Activated CD8-positive, alpha-beta memory T cell treated with anti-CD3 and anti-CD28 coated beads for 4 hours (primary cell): ENCODE measurements at places on chromosomes 3 and 15.

GRCh38 chr15:45785897-45786296 lies 151.1 kb downstream of the SQOR start:
- no peak for DNase-seq

DNA sequence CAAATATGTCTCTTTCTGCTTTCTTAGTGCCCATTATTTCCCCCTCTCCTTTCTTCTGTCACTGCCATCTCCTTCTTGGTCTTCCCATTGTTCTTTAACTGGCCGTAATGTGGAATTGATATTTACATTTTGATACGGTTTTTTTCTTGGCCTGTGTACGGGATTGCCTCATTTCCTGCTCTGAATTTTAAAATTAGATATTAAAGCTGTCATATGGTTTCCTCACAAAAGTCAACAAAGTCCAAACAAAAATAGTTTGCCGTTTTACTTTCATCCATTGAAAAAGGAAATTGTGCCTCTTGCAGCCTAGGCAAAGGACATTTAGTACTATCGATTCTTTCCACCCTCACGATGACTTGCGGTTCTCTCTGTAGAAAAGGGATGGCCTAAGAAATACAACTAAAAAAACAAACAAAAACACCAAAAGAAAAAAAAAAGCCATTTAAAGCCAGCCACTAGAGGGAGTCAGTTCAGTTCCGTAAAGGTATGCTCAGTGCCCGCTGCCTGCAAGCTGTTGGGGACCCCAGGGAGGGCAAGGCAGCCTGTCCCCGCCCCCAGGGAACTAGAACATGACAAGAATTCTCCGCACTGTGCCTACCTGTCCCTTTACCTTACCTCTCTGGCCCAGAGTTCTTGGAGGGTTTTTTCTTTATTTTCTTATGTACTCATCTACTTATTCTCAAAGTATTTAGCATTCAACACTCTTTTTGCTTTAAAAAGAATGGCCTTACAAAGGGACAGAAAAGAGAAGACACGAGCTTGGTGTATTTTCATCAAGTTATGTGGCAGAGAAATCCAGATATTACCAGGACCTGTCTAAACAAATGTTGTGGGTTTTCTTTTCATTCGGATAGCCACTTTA lies 30.0 kb upstream of the NR2E3 start:
- DNase-seq, result peak; percentile 11

- DNase-seq, result no peak
These were observed 39.5 kb upstream of the SCAANT1 start for GRCh38 chr3:63951492-63952247.

GRCh38 chr3:180782195-180782984 lies 103.1 kb upstream of the CCDC39 start:
- no peak for DNase-seq

- no peak for DNase-seq
These were observed 97.5 kb downstream of the SLC49A4 start for GRCh38 chr3:122892118-122892960.

GRCh38 chr3:32493437-32494414 lies 8.9 kb downstream of the CMTM6 start:
- no peak for DNase-seq

DNA sequence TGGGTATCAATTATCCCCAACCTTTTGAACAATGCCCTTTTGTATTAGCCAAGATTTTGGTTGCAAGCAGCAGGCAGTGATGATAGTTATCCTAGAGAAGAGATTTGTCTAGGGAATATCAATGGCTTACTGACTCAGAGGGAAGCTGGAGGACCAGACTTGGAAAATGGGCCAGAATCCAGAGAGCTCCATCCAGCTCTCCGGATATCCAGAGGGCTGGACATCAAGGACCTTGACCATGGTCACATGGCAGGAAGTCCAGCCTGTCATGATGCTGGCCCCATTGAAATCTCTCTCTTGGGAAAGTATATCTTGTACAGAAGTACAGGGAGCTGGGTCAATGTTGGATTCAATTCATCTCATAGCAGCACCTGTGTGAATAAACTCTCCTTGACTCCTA lies 148.5 kb upstream of the PDZRN3 start:
- no peak for DNase-seq

- DNase-seq, result no peak
These were observed 57.9 kb upstream of the EPHB3 start for GRCh38 chr3:184503647-184504046.

DNA sequence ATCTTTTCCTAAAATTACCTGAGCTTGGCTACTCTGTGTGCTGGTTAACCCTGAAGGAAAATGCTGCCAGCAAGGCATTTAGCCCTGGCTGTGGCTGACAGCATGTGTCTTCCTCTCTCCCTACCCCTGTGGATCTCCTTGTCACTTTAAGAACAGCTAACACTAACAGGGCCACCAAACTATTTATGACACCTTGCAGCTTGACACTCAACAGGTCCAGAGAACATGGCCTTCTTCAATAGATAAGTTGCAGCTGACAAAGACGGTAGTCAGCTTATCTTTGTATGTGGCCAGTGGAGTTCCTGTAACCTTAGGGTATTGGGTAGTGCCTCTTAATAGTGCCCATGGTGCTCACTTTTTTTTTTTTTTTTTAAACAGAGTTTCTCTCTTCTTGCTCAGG lies 32.0 kb upstream of the COPB2 start:
- no peak for DNase-seq

- DNase-seq, result no peak
These were observed 15.8 kb downstream of the ST3GAL6 start for GRCh38 chr3:98778852-98779413.

DNA sequence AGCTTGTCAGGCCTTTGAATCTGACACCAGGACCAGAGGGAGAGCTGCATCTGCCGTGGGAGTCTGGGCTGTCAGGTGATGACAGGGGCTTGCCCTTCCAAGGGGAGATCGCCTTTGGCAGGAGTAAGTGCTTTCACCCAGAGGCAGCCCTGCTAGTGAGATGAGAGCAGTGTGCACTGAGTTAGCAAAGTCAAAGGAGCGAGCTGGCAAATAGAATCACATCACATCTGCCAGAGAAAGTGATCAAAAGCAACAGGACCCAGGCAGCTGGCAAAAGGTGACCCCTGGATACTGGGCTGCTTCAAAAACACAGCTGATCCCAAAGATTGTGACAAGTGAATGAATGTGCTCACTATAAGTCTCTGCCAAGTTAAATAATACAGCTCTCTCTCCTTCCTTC lies 36.1 kb upstream of the PYDC2 start:
- DNase-seq, result no peak

DNA sequence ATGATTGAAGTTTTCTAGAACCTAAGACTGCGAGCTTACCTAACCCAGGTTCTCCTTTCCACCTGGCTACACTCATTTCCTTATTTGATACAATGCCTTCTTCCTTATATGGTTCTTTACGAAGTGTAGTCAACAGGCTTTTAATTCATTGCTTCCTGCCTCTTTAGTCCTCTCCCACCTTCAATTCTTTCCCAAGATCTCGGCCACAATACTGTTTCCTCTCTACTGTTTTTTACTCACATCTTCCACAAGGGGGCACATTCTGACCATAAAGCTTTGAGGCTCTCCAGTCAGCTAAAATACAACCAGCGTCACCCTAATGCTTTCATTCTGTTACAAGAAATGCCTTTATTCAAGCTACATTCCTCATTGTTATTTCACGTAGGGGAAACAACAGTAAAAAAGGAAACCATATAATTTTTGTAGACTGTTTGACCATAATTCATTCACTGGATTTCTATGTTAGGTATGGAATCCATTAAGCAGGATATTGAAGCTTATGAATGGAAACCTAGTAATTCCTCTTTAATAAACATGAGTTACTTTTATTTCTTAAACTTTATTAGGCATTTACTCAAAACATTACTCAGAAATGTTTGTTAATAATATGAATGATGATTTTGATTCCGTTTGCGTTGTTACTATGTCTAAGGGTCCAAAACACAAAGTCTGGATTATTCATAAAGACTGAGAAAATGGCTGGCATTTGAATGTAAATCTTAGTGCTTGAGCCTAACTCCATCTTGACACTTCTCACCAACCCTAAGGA lies 29.5 kb upstream of the VEPH1 start:
- DNase-seq, result no peak

DNA sequence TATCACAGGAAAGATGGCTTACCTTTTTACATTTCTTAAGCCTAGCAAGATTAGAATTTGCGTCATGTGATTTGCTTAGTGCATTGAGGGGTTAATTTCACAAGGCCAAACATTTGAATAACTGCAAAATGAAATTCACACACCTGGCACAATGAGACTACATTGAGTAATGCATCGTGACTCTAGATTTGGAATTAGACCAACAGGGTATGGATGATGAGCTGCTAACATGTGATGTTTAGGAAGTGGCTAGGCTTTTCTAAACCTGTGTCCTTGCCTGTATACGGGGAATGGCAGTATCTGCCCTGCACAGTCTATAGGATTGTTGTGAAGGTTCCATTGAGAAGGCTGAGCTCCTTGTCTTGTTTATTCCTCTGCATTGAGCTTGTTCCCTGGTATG lies 160.1 kb downstream of the MFSD1 start:
- DNase-seq, result no peak

DNA sequence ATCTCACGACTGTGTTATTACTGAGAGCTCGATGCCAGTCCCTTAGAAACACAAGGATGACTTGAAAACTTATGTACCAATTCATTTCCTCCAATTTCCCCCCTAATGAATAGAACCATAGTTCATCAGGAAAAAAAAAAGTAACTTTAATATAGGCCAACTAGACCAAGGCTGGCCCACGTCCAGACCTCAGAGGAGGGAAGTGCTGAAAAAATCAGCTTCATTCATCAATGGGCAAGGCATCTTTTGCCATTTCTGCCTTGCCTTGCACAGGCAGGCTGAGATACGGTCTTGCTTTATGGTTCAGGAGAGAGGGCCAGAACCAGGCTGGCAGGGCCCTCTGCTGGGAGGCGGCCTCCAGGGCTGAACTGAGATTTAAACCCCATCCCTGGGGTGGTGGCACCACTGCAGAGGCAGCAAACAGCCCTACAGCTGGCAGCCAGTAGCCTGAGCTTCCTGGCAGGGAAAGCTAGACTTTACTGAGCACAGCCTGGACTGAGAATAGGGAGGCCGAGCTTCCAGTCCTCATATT lies 104.1 kb upstream of the TNFAIP8L3 start:
- no peak for DNase-seq

GRCh38 chr3:32882603-32883025 lies 64.8 kb downstream of the TRIM71 start:
- no peak for DNase-seq

- no peak for DNase-seq
These were observed 152.8 kb downstream of the GABRG3 start for GRCh38 chr15:27123808-27124207.

- no peak for DNase-seq
These were observed 35.0 kb downstream of the BTLA start for GRCh38 chr3:112464264-112464663.

- DNase-seq, result no peak
These were observed 477.6 kb upstream of the KCNMB2 start for GRCh38 chr3:178058629-178059028.
